AG09319 (cell line): ENCODE measurements at places on chromosomes 6 and 20.

DNA sequence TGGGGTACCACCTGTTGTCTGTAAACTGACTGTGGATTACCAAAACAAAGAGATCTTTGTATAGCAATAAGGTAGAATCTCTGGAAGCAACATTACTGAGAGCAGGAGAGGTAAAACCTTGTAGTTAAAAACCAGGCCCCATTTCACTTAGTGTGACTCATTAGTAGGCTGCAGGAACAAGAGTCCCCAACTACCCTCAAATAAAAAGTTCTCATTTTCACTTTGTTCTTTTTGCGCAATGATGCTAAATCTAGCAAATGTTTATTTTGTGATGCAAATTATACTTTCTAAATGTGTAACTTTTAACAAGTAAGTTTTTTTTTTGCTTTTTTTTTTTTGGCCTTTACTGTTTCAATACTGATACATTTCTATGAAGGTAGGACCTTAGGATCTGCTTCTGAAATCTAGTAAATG, 67.1 kb downstream of the ESF1 start:
- DNase-seq = no peak

DNA sequence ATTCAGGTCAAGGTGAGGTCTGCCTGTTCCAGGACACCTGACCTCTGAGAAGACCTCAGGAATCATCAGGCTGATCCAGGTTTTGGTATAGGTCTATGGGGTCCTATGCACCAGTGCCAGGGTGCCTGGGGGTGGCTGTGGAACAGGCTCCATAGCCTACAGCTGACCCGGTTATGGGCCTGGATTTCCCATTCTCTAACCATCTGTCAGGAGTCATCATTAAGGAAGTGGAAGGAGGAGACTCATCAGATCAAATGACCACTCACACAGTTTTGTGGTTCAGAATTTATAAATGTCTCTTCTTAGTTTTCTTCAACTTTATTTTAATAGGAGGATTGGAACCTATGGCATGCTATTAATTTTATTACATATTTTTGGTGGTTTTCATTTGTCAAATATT, 14.8 kb downstream of the PLA2G7 start:
- no peak for DNase-seq

DNA sequence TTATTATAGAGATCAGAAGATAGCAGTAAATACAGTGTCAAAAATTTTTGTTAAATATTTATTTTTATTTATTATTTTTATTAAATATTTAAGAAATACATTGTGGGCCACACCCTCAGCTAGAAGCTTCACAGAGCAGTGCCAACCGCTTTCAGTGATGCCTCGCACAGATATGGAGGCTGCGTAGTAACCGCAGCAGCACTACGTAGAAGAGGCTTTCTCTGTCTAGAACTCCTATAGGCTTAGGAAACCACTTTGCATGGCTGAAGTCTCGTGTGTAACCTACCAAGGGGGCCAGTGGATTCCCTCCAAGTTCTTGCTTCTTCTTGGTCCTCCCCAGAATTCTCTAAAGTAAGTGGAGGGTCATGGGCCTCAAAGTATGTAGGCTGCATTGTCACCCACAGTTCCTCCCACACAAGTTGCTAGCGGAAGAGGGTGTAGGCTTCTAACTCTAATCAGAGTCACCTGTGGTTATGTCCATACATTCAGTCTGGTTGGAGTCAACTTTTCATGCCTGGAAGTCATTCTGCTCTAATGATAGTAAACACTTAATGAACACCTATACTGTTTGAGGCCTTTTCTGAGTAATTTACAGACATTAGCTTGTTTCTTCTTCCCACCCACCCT, 285.6 kb downstream of the CDKAL1 start:
- no peak for DNase-seq

GRCh38 chr6:161359618-161359945, 85.7 kb upstream of the AGPAT4 start:
- no peak for DNase-seq
